Stimulated activated CD4-positive, alpha-beta T cell treated with anti-CD3 and anti-CD28 coated beads, Interleukin-15, amount 100 ng/mL, for 48 hours (primary cell): ENCODE measurements at places on chromosomes 16 and 17.

DNA sequence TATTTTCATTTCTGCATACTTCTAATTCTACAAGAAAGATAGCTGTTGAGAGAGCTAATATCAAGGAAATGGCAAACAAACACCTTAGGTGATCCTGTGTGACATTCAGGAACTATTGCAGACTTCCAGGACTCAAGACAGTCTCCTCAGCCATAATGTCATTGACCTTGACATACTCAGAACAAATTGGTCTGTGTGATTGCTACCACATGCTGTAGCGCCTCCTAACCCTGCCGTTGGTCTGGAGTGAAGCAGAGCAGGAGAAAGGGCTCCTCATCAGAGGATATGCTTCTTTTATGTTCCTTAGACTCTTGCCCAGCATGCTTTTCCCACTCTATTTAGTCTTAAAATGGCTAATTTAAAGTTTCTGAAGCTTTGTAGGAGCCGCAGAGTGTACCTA, 194.2 kb upstream of the TBX2 start:
- DNase-seq = no peak

GRCh38 chr16:72224260-72224768, 52.4 kb upstream of the PMFBP1 start:
- DNase-seq = no peak

- DNase-seq = peak; percentile 56
Measured at GRCh38 chr17:79993390-79994227, 42.1 kb downstream of the TBC1D16 start.

DNA sequence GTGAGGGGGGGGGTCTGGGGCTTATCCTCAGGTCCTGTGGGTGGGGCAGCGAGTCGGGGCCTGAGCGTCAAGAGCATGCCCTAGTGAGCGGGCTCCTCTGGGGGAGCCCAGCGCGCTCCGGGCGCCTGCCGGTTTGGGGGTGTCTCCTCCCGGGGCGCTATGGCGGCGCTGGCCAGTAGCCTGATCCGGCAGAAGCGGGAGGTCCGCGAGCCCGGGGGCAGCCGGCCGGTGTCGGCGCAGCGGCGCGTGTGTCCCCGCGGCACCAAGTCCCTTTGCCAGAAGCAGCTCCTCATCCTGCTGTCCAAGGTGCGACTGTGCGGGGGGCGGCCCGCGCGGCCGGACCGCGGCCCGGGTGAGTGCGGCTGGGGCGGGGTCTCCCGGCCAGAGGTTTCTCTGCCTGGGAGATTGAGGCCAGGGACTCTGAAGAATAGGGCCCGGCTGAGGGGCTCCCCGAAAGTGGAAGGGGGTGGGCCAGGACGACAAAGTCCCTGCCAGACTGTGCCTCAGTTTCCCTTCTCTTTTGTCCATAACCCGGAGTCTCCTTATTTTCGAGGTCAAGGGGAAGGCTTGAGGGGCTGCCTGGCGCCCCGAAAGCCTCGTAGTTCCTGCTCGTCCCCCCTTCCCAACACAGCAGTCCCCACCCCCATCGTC, at the start of gene FGF11:
Gene FGF11, plus strand, starts transcription at position 51 of the 651 bp plus-strand sequence. Its CDS starts 109 bp downstream, at position 160.
- no peak for DNase-seq

- no peak for DNase-seq
Measured at GRCh38 chr16:59339871-59340270, 605.8 kb upstream of the GOT2 start.

GRCh38 chr17:9212376-9213302, 191.3 kb downstream of the NTN1 start:
- DNase-seq = no peak

DNA sequence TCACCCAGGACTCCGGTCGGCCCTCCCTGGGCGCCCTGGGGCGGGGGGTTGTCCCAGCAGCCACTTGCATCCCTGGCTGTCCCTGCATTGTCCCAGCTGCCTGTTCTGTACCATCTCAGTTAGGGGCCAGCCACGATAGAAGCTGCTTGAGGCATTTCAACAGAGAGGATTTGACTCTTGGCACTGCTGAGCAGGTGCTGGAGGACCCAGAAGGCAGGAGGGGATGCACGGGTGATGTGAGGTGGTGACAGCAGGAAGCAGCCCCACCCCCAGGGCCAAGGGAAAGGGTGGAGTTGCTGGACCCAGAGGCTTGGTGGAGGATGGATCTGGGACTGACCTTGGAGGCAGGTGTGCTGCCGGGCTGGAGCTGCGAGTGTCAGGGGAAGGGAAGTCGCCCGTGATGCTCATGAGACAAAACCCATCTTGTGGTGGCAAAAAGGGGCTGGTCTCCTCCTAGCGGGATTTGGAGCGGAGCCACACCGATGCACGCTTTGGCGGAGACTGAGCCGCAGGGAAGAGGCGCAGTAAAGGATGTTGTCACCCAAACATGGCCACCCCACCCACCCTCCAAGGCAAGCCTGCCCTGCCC, 188.0 kb upstream of the GSE1 start:
- DNase-seq = no peak

- no peak for DNase-seq
Measured at GRCh38 chr17:7219229-7219811, 316 bp downstream of the DLG4 start.

GRCh38 chr16:3356118-3356517, 429 bp downstream of the OR2C1 start:
- DNase-seq = no peak

DNA sequence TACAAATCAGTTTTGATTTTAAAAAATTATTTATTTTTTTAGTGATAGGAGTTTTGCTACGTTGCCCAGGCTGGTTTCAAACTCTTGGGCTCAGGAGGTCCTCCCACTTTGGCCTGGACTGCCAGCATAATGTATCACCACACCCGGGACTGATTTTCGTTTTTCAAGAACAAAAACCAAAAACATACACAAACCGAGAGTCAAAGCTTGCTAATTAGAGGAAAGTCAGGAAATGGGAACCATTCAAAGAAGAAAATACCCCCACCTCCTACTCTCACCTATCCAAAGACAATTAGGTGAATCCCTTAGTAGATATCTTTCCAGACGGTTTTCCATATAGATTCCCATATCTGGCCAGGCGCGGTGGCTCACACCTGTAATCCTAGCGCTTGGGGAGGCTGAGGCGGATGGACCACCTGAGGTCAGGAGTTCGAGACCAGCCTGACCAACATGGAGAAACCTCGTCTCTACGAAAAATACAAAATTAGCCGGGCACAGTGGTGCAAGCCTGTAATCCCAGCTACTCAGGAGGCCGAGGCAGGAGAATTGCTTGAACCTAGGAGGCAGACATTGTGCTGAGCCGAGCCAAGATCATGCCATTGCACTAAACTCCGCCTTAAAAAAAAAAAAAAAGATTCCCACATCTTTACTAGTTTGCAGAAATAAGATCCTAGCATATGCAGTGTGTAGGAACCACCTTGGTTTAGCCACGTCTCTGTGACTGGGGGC, 883 bp upstream of the SPN start:
- no peak for DNase-seq

GRCh38 chr17:72139212-72139611, 18.4 kb downstream of the SOX9 start:
- no peak for DNase-seq
